ENCODE measurements at places on chromosomes 7 and 10.

GRCh38 chr7:141511676-141512396 is 39.4 kb upstream of the AGK start:
- DNase-seq = no peak

GRCh38 chr7:52209614-52210013 is 825.8 kb upstream of the POM121L12 start:
- no peak for DNase-seq

DNA sequence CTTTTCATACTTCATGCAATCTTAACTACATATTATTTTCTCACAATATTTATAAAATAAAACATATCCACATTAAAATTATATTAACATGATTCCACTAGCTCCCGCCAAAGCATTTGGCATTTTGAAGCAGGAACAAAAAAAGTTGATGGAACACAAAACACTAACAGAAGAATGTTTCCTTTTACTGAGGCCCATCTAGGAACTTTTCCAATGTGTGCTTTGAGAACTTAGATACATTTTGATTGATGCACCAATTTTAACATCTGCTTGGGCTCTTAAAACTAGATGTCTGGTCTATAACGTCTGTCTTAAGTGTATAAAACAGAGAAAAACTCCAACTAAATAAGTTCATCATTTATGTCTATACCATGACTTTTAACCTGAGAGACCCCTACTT is 1214.8 kb downstream of the SORCS1 start:
- DNase-seq = no peak

GRCh38 chr7:41046776-41047175 is 656.1 kb downstream of the INHBA start:
- no peak for DNase-seq

GRCh38 chr7:149559711-149560110 is 62.1 kb upstream of the ZNF746 start:
- no peak for DNase-seq

DNA sequence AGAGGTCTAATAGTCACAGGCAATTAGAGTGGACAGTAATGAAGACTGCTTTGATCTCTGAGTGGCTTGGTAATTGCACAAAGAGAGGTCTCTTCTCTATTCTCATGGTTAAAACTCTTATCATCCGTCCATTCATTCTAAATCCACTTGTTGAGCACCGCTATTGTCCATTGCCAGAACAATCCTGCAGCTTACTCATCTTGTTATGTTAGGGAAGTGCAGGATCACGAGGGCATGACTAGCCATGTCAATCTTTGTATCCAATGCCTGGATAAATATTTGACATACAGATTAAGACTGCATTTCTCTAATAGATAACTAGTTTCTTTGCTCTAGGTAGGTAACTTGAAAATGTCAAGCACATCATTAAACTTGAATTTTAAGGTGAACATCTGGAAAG is 14.9 kb downstream of the SFTPD start:
- DNase-seq = peak; percentile 38
